ENCODE measurements at places on chromosomes 5 and 9.
A peak's percentile ranks its signal among the peaks of the same experiment; 100 is the strongest.

DNA sequence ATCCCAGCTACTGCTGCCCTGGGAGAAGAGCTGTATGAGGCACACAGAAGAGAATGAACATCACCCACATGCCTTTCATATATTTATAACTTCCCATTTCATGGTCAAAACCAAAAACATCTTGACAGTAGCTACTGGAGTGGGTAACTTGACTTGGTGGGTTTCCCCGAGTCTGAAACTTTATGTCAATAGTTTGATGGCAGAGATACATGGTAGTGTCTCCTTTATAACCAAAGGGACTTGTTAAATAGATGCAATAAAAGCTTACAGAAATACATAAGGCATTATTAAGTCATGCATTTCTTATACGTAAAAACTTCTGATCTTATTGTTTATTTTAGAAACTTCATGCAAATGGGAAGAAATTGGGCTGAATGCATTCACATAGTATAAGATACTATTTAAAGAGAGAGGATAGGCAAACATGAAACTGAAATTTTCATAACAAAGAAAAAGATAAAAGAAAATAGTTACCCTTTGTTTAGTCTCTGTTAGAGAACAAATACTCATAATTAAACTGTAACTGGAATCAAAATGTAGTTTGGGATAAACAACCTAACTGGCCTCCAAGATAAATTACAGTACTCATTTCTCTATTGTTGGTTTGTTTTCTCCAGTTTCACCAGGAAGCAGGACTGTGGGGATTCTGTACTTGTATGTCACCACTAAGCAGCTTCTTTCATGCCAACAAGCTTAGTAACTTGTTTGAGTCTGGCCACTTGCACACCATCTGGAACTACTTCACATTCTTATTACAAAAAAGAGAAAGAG lies 459.3 kb upstream of the MEF2C start:
- DNase-seq = peak; percentile 75

DNA sequence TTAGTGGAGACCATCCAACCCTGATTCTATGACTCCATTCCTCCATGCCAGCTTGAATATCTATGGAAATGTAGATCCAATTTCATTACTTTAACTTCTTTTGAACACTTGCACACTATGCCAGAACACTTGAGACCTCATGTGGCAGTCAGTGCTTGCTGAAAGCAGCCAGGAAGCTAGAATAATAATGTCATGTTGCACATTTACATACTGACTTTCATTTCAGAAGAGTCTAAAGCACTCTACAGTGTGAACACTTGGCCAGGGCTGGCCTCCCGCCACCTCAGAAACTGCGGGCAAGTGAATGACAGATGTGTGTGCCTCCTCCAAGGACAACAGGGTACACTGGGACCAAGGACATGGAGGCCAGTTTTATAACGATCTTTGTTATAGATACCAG lies 97.3 kb downstream of the SLF1 start:
- DNase-seq = no peak

GRCh38 chr9:20095430-20096092 lies 306.7 kb upstream of the SLC24A2 start:
- DNase-seq = no peak

- DNase-seq = no peak
These were observed 1.6 kb upstream of the BRINP1 start for GRCh38 chr9:119370816-119371215.

- no peak for DNase-seq
These were observed 48.0 kb upstream of the ASTN2 start for GRCh38 chr9:117462861-117463260.

DNA sequence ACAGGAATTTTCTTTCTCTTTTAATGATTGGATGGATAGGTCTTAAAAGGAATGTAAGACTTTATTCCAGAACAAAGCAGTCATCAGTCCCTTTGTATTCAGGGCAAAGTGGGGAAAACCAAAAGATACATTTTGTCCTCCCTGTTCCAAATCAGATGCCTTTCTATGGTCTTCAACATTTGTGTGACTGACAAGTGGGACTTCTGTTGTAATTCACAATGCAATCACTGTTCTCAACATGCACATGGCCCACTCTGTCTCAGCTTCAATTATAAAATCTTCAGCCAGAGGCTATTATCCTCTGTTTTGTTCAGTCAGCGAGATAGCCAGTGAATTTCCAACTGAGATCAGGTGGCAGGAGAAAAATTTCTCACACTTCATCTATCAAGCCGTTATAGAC lies 95.5 kb upstream of the ERBIN start:
- DNase-seq = no peak

DNA sequence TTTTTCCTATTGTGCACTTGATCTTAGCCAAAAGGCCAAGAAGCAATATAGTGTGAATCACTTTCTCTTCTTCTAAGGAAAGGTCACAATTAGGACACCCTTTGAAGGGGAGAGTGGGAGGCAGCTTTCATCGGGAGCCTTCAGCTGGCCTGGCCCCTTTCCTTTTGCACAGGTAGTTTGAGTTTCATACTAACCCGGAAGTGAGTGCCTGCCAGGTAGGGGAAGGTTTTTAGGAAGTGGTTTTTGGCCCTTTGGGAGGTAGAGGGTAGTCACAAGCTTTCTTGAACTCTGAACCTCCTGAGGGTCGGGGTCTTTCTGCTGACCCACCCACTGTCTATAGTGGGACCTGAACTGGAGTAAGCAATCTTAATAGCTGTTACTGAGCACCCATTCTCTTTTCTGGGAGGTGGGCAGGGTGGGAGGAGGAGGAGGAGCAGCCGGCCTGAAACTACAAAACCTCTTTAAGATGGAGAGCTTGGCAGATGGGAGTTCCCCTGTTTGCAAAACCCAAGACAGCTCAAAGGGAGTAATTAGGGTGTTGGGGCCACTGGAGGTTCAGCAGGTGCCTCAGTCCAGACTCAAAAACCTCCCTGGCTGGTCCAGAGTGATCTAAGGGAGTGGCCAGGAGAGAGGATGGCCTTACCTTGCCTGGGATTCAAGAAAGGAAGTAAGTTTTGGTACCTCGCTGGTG lies 6.0 kb downstream of the LARP1 start:
- DNase-seq = no peak

DNA sequence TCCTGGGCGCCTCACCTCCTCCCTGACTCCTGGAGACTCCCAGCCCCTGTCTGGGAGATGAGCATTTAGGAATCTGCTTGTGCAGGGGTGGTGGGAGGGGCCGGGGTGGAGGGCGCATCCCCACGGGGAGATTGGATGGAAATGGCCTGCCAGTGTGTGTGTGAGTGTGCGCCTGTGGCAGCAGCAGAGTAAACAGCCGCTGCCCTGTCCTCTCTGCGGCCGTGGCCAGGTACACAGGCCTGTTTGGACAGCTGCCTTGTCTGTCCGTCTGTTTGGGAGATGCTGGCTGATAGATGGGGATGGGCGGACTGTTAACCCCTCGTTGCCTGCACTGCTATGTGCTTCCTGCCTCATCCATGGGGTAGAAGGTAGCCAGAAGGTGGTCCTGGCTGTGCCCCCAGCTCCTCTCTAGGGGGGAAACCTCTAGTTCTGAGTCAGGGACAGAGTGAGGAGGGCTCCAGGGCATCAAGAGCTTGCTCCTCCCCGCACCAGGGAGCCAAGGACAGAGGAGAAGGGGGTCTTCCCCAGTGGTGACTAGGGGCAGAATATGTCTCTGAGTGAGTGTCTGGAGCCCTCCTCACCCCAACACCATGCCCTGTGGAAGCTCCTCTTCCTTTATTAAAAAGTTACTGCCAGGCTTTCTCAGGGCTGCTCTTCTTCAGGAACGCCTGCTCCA lies 60.1 kb downstream of the LMX1B start:
- DNase-seq = no peak

GRCh38 chr5:39052141-39052540 lies 22.1 kb downstream of the RICTOR start:
- no peak for DNase-seq

Data from GM12864 (cell line).